ENCODE measurements at places on chromosomes 1 and 21. TPM values are rescaled to one million over a fixed set of nuclear protein-coding genes. Genes with fewer than 3 reads are reported as not detected.

DNA sequence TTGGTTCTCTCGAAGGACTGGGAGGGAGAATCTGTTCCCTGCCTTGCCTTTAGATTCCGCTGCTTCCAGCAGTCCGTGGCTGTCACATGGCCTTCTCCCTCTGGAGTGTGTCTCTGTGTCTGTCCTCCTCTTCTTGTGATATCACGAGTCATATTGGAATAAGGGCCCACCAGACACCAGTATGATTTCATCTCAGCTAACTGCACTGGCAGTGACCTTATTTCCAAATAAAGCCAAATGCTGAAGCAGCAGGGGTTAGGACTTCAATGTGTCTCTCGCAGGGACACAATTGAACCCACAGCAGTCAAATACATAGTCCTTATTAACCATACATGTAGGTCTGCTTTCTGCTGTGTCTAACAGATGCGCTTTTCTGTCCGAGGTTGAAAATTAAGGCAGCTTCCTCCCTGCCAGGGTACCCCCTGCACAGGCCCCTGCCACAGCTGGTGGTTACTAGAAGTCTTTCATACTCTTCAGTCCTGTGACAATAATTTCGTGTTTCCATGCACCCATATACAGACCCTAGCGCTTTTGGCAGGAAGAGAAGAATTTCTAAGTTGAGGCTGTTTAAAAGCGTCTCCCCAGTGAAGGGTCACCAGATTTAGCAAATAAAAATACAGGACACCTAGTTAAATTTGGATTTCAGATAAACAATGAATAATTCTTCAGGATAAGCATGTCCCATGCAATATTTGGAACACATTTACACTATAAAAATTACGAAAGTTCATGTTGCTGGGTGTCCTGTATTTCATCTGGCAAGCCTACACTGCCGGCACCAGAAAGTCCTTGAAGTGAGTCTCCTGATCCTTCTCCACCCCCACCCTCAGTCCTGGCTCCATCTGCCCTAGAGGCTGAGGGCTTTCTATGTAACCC lies 182.1 kb downstream of the ETS2 start:
- no peaks in the 10 kb centered on the region for H3K36me3 ChIP-seq
- H3K27ac ChIP-seq: no peak overlapping the region
- peaks cover 68% of the 10 kb centered on the region for H3K4me1 ChIP-seq
- no peaks in the 10 kb centered on the region for H3K27me3 ChIP-seq

DNA sequence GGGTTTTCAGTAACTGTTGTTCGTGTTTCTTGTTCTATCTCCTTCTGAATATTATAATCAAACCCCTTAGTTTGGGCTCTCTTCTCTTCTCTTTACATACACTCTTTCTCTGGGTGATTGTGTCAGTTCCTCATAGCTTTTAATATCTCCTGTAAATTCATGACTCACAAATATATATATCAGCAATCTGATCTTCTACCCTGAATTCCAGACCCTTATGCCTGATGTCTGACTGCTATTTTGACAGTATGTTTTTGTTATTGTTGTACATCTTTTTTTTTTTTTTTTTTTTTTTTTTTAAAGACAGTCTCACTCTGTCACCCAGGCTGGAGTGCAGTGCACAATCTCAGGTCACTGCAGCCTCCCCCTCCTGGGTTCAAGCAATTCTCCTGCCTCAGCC lies 70.8 kb upstream of the MPC2 start:
- no peak overlapping the region for H3K4me3 ChIP-seq
- peaks cover 6% of the 10 kb centered on the region for H3K4me1 ChIP-seq
- no peak overlapping the region for H3K27ac ChIP-seq
- no peak for DNase-seq
- H3K27me3 ChIP-seq: no peaks in the 10 kb centered on the region

The FCGR3A gene
- total RNA-seq: 5.5 TPM

DNA sequence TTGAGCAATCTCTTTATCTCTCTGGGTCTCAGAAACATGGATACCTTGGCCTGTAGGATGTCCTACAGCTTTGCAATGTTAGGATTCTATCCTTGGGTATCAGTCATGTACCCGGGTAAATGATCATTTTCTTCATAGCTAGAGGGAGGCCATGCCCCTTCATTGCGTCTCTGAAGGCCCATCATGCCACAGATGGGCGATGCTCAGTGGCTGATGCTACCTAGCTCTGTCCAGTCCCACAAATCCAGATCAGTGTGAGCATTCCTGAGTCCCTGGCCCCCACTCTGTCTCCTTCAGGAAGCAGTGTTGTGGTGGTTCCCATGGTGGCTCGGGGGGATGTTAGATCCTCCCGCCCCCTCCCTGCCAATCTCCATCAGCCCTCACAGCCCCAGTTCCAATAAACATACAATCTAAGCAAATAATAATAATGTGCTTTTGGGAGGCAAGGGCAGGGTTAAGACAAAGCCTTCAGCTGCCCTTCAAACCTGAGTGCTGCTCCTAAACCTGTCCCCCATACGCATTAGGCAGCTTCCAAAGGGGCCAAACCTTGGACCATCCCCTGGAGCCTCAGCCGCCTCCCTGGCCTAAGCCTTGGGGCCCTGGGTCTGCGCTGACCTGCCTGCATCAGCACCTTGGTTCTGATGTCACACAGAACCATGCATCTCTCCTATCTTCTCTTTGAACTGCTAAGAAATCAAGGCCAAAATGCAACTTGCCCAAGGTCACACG lies 681 bp upstream of the GPR61 start:
- no peak overlapping the region for H3K4me3 ChIP-seq
- no peak overlapping the region for H3K27ac ChIP-seq
- no peaks in the 10 kb centered on the region for H3K27me3 ChIP-seq
- H3K4me1 ChIP-seq: no peaks in the 10 kb centered on the region
- no peak for DNase-seq

- H3K36me3 ChIP-seq: no peaks in the 10 kb centered on the region
- H3K4me3 ChIP-seq: no peak overlapping the region
- no peak for DNase-seq
- no peaks in the 10 kb centered on the region for H3K4me1 ChIP-seq
- no peak overlapping the region for H3K27ac ChIP-seq
- H3K27me3 ChIP-seq: no peaks in the 10 kb centered on the region
These were observed 183.2 kb upstream of the VAMP3 start for GRCh38 chr1:7587773-7588456.

The HTR6 gene
- not detected for total RNA-seq

The LAD1 gene
- 3.7 TPM for total RNA-seq

DNA sequence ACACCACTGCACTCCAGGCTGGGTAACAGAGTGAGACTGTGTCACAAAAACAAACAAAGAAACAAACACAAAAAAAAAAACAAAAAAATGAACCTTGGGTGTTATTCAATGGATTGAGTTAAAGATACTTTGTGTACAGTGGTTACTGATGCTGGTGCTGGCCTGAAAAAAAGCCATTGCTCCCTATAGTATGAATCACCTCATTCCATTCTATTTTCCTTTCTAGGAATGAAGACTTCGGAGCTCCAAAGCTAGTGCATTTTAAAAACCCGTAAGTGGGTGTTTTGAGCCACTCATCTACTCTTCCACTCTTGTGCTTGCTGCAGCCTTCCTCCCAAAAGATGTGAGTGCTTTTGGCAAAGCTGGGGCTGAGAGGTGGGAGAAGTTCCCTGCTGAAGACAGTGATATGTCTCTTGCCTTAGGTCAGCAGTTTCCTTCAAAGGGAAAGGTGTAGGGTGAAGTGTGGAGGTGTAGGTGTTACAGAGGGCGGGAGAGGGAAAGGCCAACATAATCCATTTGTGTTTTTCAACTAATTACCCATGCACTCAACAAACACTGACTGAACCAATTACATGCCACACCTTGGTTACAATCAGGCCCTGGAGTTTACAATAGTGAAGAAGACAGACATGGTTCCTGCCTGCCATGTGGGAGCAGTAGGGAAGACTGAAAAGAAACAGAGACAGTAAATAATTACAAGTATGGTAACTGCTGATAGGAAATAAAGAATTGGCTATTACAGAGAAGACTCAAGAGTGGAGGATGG lies 55.0 kb upstream of the SERBP1 start:
- no peaks in the 10 kb centered on the region for H3K36me3 ChIP-seq
- no peaks in the 10 kb centered on the region for H3K27me3 ChIP-seq
- no peaks in the 10 kb centered on the region for H3K4me1 ChIP-seq
- no peak for DNase-seq

The SERBP1 gene
- 153 TPM for total RNA-seq

DNA sequence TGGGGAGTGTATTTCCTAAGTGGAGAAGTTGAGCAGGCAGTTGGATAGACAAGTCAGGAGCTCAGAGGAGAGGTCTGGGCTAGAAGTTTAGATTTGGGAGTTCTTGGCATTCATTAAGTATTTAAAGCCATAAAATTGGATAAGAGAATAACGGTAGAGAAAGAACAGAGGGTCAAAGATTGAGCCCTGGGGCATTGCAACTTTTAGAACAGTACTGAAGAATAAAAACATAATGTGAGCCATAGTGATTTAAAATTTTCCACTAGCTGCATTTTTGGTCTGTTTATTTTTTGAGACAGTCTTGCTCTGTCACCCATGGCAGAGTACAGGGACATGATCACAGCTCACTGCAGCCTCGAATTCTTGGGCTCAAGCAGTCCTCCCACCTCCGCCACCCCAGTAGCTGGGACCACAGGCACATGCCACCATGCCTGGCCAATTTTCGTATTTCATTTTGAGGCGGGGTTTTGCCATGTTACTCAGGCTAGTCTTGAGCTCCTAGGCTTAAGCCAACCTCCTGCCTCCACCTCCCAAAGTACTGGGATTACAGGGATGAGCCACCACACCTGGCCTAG lies 85.9 kb upstream of the SOX13 start:
- H3K4me3 ChIP-seq: no peak overlapping the region
- H3K4me1 ChIP-seq: no peaks in the 10 kb centered on the region
- no peaks in the 10 kb centered on the region for H3K27me3 ChIP-seq
- no peaks in the 10 kb centered on the region for H3K36me3 ChIP-seq
- no peak overlapping the region for H3K27ac ChIP-seq

The OR6N1 gene
- total RNA-seq: not detected

- H3K27ac ChIP-seq: no peak overlapping the region
- no peak for DNase-seq
These were observed 15.7 kb upstream of the PKP1 start for GRCh38 chr1:201267481-201268229.

The NECTIN4 gene
- not detected for total RNA-seq

DNA sequence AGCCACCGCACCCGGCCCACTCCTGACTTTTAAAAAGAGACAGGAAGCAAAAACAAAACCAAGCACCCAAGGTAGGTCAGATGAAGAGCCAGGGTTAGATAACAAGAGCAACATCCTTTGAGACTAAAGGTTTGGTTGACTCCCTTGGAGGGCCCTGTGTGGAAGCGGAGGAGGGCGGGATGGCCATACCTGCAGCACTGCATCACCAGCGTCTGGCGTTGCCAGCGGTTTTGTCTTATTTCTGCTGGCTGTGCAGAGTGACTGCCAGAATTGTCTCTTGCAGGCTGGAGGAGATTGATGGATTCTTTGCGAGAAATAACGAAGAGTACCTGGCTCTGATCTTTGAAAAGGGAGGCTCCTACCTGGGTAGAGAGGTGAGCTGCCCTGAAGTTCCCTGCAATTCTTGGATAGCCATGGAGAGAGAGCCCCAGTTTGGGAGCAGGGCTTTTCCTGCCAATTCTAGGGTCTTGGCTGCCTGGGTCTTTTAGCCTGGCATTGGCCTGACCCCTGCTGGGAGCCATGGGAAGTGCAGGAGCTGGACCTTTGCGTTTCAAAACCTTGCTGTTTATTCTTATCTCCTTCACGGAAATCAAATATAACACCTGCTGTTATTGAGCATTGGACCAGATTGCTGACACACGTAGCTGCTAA lies 24.0 kb downstream of the QSOX1 start:
- H3K36me3 ChIP-seq: peaks cover 33% of the 10 kb centered on the region
- H3K4me1 ChIP-seq: peaks cover 26% of the 10 kb centered on the region
- no peaks in the 10 kb centered on the region for H3K27me3 ChIP-seq
- no peak overlapping the region for H3K4me3 ChIP-seq
- H3K27ac ChIP-seq: no peak overlapping the region

DNA sequence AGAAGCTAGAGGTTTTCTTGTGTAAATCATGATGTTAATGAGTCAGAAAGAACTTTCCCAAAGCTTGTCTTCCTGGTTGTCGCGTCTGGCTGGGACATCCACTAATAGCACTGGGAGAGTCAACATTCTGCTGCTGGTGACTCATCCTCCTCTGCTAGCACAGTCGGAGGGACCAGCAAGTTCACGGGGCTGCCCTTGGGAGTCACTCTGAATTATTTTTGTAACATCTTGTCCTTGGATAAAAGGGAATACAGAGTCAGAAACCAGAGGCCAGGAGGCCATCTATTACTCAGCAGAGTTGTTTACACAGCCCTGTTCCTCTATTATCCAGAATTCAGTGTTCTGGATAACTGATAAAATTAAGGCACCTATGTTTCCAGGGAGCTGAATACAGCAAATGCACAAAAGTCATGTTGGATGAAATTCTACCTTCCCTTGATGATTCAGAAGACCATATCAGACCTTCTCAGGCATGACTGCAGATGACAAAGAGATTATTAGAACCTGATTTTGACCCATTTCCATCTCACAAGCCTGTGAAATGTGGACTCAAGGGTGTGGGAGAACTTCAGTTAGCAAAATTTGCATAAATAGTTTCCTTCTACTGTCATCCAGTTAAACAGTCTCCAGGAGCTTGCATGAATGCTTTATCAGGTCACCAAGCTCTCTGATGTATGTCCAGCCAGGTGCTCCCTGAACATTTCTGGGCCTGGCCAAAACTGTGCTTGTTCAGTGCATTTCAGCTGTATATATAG lies 68.1 kb downstream of the JAK1 start:
- H3K27me3 ChIP-seq: no peaks in the 10 kb centered on the region
- H3K27ac ChIP-seq: peak overlapping the region; percentile 77
- peaks cover 28% of the 10 kb centered on the region for H3K4me1 ChIP-seq
- DNase-seq: peak; percentile 65
- no peak overlapping the region for H3K4me3 ChIP-seq
- no peaks in the 10 kb centered on the region for H3K36me3 ChIP-seq

The PHLDA3 gene
- total RNA-seq: 37.3 TPM

DNA sequence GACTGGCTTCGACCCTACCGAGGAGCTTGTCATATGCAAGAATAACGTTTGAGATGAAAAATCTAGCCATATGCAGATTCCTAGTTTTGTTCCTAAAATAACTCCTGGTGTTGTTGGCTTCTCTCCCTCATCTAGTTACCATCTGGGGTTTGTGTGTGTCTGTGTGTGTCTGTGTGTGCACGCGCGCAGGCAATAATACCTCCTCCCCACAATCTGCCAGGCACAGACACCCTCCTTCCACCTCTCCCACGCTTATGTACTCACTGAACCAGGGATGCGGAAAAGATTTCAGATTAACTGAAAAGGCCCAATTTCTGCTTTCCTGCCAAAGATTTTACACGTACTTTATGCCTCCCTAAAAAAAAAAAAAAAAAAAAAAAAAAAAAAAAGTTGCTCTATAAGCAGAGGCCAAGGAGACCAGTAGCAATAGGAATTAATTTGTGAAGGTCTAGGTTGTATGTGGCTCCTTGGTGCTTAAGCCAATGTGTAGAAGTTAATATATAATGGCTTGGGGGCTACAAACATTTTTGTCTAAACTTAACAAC lies 452.7 kb downstream of the NUF2 start:
- no peaks in the 10 kb centered on the region for H3K36me3 ChIP-seq
- no peaks in the 10 kb centered on the region for H3K27me3 ChIP-seq
- no peak overlapping the region for H3K4me3 ChIP-seq
- H3K4me1 ChIP-seq: no peaks in the 10 kb centered on the region
- no peak for DNase-seq

The CD1C gene
- 0.76 TPM for total RNA-seq

GRCh38 chr1:109995536-109995935 lies 11.0 kb downstream of the AHCYL1 start:
- H3K36me3 ChIP-seq: no peaks in the 10 kb centered on the region
- DNase-seq: no peak
- H3K4me1 ChIP-seq: peaks cover 36% of the 10 kb centered on the region
- H3K4me3 ChIP-seq: no peak overlapping the region
- no peaks in the 10 kb centered on the region for H3K27me3 ChIP-seq
- no peak overlapping the region for H3K27ac ChIP-seq

All from heart right ventricle (tissue), 16 donors.